ENCODE measurements at places on chromosomes 5 and 9.
A peak's percentile ranks its signal among the peaks of the same experiment; 100 is the strongest.

GRCh38 chr5:83035373-83036100, 41.7 kb downstream of the TMEM167A start:
- DNase-seq: peak; percentile 40

DNA sequence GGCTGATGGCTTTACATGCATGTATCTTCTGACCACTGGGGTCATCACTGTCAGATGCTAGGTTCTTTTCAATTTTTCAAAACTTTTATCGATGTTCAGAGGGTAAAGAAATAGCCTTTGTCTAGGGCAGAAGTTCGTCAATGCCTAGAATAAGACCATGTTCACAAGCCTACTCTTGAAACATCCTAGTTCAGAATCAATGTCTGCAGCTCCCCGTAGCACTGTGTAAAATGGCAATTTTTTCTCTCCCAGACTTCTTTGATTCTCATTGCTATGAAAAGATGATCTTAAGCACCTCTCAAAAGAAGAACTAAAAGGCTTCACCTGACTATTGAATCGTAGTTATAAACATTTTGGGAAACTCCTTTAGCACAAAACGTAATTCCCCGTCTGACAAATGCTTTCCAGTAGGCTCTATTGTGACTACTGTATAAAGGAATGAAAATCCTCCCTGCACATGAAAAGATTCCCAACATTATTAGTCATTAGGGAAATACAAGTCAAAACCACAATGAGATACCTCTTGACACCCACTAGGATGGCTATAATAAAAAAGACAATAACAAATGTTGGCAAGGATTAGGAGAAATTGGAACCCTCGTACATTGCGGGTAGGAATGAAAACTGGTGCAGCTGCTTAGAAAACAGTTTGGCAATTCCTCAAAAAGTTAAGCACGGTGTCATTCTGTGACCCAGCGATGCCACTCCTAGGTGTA, 263.5 kb downstream of the ARHGAP26 start:
- DNase-seq: no peak

DNA sequence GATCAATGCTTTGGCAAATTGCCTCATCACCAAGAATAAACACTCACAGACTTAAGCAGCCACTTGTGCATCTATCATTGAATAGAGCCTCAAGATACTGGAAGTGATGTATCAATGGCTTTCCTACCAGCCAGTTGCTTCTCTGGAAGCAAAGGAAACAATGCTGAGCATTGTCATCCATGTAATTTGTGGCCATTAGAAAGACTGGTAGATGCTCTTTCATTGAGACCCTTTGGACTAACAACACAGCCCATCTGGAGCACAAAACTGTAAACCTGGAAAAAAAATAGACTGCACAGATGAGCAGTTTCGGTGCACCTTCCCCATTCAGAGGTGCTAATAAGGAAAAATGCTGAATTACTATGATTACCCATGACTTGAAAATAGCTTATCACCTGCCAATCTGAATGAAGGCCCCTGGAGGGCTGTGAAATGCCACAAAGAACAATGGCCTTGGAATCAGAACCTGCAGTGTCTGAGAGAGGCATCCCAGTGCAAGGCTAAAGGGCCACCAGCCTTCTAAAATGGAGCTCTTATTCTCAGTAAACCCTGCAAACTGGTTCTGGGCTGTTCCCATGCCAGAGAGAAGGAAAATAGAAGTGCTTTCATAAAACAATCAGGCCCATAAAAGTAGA, 127.5 kb downstream of the RFK start:
- DNase-seq: no peak

DNA sequence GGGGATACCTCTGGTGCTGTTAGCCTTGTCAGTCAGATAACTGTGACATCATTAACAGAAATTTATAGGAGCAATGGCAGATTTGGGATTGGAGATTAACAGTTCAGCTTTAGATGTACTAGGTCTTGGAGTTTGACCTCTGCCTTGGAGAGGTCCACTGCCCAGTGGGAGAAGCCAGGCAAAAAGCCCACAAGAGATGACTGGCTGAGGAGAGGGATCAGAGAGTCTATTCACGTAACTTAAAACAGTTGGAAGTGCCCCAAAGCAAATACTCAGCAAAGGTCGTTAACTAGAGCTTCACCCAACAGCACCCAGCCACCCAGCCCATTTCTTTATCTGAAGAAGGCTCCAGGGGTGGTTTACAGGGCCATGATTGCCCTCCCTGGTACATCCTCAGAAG, 232.7 kb upstream of the PPP1R2B start:
- DNase-seq: no peak

DNA sequence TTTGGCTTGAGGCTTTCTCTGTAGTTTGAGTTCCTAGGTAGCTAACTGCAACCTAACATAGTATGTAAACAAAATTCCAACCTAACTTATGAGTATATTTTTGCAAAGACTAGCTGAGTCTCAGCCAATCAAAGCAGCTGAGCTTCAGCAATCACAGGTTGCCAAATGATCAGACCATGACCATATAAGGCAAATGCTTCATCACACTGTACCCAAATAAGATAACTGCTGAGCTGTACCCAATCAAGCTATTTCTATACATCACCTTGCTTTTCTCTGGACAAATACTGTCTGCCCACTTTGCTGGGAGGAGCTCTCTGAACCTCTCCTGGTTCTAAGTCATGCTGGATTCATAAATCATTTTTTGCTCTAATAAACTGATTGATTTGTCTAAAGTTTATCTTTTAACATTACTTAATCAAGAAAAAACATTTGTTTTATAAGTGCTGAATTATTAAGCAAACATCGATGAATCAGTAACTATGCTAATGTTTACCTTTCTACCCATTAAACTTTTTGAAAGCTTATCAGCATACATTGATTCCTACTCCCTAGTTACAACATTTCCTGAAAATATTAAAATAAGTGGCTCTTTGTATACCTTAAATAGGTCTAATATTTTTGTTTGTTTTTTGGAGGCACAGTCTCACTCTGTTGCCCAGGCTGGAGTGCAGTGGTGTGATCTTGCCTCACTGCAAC, 129.7 kb upstream of the PCA3 start:
- DNase-seq: no peak

DNA sequence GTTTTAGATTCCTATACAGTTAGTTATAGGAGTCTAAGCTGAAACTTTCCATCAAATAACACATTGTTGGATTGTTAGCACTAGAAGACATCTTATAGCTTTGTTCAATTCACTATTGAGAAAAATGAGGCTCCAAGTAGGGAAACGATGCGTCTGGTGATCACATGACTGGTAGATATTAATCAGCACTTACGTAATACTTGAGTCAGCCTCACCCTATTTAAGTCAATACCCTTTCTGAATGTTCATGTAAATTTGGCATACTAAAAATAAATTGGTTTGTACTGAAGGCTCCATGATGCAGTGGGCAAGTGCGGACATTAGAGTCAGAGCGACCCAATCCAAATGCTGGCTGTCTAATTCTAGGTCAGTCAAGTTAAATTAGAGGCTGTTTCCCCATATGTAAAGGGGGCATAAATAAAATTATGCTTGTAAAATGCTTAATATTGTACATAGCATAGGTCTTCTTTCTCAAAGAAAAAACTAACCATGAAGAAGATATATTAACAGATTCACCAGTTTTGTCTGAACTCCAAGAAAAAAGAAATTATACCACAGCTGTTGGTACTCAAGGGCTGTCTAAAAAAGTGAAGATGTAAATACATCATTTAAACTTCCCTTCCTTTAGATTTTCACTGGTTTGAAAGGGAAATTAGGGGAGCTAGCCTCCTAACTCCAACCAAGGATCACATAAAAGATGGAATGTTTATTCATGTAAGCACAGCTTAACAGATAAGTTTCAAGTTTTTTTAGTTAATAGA, 406.6 kb upstream of the TLE4 start:
- DNase-seq: no peak

GRCh38 chr5:160266752-160267345, 37.5 kb downstream of the FABP6 start:
- DNase-seq: no peak

- DNase-seq: no peak
Observed at GRCh38 chr5:107451028-107451427, 219.7 kb downstream of the EFNA5 start.

- peak; percentile 30 for DNase-seq
Observed at GRCh38 chr5:132385326-132386105, 16.0 kb downstream of the SLC22A5 start.

GRCh38 chr5:76082772-76083554, at the start of gene SV2C:
TSS of gene SV2C (plus strand) at chr5:76083383. CDS start at chr5:76131751, 48,368 bp downstream.
- peak; percentile 39 for DNase-seq

GRCh38 chr5:167759057-167759821, 532.2 kb upstream of the WWC1 start:
- no peak for DNase-seq

DNA sequence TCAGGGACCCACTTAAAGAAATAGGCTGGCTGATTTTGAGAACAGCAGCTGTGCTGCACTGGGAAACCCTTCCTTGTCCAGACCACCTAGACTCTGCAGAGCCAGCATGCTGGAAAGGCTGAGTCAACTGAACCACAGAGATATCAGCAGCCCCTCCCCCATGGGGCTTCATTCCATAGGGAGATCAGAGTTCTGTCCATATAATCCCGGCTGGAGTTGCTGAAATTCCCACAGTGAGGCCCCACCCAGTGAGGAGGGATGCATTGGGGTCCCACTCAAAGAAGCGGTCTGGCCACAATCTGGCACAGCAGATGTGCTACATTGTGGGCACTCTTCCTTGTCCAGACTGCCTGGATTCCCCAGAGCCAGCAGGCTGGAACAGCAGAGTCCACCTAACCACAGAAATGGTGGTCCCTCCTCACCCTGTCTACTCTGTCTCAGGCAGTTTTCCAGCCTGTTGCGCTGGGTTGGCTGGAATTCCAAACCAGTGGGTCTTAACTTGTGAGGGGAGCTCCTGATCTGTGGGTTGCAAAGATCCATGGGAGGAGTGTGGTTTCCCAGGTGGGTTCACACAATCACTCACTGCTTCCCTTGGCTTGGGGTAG, 127.1 kb downstream of the RNF180 start:
- DNase-seq: no peak

DNA sequence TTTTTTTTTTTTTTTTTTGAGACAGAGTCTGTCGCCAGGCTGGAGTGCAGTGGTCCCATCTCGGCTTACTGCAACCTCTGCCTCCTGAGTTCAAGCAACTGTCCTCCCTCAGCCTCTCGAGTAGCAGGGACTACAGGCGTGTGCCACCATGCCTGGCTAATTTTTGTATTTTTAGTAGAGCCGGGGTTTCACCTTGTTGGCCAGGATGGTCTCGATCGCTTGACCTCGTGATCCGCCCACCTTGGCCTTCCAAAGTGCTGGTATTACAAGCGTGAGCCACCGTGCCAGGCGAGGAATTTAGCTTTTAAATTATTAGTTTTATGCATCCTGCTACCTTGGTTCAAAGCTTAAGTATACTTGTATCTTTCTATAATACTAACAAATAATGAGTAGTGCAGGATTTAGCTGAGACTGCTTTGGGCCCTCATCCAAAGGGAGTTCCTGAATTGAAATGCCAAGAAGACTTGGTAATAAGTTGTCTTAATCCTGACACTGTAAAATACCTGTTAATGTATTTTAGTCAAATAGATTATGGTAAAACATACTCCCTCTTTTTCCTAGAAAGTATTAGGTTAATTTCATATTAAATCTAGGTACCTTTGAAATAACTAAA, 5.0 kb downstream of the CDC42SE2 start:
- DNase-seq: no peak

DNA sequence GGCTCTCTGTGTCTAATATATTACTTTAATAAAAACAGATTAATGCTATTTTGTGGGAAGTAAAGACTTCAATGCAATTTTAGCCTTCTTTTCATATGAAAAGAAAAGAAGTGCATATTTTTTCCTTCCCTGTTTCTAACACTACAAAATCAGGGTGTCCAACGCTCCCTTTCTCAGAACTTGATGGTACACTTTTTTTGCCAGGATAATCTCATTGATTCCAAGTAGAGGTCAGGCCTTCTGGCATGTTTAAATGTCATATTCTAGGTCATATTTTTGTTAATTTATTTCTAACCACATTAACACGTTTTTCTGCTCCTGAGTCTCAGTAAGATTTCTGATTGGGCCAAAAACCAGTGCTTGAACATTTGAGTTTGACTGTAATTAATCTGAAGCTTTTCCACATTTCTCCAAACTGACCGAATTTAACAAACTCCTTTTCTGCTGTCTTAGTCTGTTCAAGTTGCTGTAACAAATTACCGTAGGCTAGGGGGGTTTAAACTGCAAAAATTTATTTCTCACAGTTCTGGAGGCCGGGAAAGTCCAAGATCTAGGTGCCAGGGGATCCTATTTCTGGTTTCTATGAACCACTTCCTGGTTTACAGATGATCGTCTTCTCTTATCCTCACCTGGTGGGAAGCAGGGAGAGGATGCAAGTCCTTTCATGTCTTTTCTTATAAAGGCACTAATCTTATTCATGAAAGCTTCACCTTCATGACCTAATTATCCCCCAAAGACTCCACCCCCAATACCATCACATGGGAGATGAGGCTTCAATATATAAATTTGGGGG, 63.2 kb upstream of the ELL2 start:
- DNase-seq: no peak

DNA sequence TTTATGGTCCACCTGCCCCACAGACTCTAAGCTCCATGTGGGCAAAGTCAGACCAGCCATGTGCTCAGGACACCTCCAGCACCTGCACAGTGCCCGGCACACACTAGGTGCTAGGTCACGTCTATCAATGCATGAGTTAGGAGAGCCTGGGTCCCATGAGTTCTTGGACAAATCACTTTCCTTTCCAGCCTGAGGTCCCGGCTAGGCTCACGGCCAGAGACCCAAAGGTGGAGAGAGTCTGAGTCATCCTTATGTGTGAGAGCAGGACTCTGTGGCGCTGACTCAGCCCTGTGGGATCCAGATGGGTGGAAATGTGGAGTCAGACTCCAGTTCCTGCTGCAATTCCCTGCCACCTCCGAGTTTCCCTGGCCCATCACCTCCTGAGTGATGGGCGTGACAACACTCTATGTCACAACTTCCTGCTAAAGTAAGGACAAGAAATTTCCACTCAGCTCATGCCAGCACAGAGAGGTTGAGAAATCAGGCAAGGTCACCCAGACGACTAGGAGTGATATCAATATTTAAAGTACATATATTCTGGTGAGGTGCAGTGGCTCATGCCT, 2.5 kb upstream of the ST6GALNAC4 start:
- DNase-seq: no peak

GRCh38 chr9:87141124-87141523, 193.8 kb upstream of the GAS1 start:
- DNase-seq: no peak

DNA sequence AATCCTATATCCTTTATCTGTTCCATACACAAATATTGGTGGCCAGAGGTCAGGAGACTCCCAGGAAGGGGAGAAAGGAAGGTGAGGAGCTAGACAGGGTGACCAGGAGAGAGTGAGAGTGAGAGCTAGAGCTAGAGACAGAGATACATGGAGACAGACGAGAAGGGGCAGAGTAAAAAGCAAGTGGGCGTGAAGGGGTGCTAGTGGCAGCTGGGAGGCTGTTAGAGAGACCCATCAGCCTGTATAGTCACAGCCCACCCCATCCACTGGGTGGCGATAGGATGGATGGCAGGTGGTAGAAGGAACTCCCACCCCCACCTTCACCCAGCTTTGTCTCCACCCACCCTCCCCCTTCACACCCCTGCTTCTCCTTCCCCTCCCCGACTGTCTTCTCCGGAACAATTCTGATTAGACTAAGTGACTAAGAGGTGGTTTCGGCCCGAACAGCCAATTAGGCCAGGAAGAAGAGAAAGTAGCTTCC, 32.8 kb downstream of the PCDH1 start:
- DNase-seq: peak; percentile 90

Data from NCI-H1436 (cell line).